Activated T-helper 9 cell treated with anti-CD3 and anti-CD28 coated beads, Interleukin-2, amount 50 U/mL, for 16 hours (primary cell): ENCODE measurements at places on chromosomes 5 and 9.

DNA sequence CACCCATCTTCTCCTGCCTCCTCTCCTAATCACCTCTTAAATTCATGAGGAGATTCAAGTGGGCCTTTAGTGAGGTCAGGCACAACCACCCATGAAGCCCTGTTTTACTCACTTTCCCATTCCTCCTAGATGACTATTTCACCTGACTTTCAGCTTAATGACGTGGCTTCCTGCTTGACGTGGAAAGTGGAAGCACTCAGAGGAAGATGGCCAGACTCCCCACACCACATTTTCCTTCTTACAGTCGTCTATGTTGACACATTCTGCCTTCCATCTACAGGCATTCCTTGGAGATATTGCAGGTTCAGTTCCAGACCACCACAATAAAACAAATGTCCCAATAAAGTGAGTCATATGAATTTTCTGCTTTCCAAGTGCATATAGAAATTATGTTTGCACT lies 146.4 kb upstream of the TAS2R1 start:
- no peak for DNase-seq

- DNase-seq, result no peak
These were observed 75.4 kb upstream of the TBC1D2 start for GRCh38 chr9:98330831-98331230.

DNA sequence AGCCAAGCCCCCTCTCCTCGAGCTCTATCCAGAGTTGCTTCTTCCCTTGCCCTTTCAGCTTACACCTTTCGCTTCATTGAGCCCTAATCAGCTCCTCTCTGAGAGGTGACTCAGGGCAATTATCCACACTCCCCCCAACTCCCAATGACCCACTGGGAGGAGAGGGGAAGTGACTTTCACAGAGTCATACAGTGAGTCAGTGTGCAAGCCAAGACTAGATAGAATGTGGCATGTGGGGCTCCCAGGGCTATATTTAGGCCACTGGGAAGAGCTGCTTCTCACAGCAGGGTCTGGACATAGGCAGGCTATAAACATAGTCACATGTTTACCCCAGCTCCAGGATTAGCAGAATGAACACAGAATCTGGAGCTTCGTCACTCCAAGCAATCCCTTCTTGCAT lies 57.4 kb downstream of the NRG2 start:
- DNase-seq, result no peak

DNA sequence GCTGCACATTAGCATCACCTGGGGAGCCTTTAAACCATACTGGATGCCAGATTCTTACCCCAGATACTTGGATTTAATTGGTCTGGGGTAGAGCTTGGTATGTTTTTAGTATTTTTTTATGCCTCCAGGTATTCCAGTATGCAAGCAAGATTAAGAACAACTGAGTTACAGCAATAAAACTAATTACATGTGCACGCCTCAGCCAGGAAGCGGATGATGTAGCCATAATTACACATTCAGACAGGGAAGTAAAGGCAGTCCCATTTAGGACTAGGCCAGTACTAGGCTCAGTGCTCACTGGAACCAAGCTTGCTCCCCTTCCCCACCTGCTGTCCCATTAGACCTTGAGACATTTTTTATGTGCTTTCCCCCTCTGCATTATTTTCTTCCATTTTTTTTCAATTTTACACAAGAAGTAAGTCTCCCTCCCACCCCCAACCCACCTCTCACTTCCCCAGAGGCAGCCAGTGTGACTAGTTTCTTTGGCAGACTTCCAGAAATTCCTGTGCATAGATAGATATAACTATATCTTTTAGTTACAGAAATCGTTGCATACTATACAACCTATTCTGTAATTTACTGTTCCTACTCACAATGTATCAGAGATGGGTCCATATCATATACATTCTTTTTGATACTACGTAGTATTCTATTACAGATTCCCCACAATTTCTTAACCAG lies 7.1 kb upstream of the GNAQ start:
- DNase-seq, result no peak

GRCh38 chr5:53194086-53194485 lies 84.5 kb upstream of the MOCS2 start:
- no peak for DNase-seq

- no peak for DNase-seq
These were observed 323.8 kb upstream of the ARRDC3 start for GRCh38 chr5:91706785-91707520.

- DNase-seq, result no peak
These were observed 27.7 kb upstream of the CDC23 start for GRCh38 chr5:138240650-138241385.

DNA sequence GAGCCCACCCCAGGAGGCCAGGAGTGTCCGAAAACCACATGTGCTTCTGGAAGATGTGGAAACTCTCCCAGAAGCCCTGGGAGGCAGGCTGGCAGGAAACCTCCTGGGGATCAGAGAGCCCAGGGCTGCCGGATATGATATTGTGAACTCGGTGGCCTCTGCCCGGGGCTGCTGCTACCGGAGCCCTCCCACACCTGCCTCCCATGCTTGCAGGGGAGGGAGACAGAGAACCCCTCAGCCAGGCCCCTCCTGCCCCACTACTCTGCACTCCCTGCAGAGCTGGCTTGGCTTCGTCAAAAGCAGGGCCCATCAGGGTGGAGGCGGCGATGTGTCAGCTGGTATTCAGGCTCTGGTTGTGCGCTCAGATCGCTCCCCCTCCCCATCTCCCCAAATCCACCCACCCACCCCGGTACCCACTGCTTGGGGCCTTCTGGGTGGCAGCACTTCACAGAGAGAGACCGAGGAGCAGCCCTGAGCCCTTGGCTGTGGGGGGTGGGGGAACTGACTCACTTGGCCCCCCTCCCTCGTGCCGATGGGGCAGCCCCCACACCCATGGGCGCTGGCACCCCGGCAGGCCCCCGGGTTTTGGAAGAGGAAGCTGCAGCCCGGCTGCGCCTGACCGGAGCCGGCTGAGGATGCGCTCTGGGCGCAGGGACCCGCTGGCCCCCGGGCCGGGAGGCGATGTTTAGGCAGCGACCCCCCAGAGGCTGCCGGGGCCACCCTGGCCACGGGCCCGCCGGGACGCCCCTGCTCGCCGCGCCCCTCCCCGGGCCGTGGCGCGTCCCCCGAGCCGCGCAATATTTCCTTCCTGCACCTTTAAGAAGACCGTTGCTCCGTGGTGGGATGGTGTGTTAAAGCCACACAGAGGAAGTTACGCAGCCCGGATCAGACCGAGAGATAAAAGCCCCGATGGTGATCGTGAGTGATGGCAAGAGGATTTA lies 786 bp upstream of the NTNG2 start:
- no peak for DNase-seq

DNA sequence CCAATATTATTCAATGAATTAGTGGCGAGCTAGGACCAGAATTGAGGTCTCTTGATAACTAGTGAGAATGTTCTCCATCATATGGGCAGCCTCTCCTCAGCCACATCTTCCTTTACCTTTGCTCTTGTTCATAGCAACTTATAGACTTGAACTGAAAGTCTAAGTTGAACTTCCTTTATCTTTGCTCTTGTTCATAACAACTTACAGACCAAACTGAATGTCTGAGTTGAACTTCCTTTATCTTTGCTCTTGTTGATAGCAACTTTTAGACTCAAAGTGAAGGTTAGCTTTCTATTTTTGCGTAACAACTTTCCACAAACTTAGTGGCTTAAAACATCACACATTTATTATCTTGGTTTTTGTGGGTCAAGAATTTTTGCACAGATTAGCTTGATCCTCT lies 146.4 kb upstream of the C9orf72 start:
- DNase-seq, result no peak

GRCh38 chr9:137772281-137772873 lies 105.2 kb upstream of the CACNA1B start:
- DNase-seq, result no peak

GRCh38 chr9:116162241-116162781 lies 8.7 kb downstream of the PAPPA start:
- no peak for DNase-seq

GRCh38 chr9:106697750-106698502 lies 165.0 kb upstream of the ZNF462 start:
- no peak for DNase-seq

DNA sequence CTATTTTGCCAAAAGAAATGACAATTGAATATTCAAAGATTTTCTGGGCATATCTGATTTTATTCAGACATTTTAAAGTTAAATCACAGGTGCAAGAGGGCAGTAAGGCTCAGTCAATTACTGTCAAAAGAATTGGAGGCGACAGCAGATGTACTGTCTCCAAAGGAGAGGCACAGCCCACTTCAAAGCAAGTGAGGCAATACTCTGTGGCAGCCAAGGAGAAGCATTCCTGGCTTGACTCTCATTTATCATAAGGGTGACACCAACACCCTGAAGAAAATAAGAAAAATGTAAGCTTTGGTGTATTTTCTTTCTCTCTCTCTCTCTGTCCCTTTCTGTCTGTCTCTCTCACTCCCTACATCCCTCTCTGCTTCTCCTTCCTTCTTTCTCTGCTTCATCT lies 93.3 kb downstream of the SVEP1 start:
- DNase-seq, result no peak

DNA sequence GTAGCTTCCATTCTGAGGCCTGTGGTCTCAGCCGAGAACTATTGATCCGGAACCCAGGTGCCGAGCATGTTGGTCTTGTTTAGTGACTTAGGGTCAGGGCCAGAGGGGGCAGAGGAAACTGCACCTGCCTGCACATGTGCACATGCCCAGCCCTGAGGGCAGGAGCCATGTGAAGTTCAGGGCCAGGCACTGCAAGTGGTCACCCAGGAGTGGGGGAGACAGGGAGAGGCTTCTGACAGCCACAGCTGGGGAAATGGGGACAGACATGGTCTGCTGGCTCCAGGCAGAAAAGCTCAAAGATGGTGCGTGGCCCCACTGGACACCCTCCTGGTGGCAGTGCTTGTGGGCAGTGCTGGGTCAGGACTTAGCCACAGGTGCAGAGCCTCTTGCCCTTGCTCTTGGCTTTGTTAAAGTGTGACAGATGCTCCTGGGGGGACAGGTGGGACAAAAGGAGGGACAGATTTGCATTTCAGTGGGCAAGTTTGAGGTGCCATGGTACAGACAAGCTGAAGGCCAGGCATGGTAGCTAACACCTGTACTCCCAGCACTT lies 134.4 kb downstream of the CACNA1B start:
- no peak for DNase-seq

DNA sequence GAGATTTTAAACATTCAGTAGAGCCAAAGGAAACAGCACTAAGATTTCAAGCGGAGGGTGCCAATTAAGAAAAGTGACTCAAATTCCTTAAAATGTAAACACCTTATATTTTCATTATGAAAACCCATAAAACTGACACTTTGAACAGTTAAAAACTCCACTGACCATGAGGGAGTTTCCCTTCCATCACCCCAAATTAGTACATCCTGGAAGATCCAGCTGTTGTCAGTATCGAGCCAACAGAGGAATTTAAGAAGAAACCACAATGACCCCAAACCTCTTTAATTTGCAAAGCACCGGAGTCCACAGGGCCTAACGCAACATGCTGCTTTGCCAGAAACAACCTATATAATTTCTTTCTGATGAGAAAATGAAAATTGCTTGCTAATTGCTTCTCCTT lies 41.3 kb downstream of the ROR2 start:
- DNase-seq, result no peak

- DNase-seq, result peak; percentile 20
These were observed 42.8 kb downstream of the TIMD4 start for GRCh38 chr5:156920042-156920860.
